ENCODE measurements at places on chromosomes 12 and 14. TPM values are rescaled to one million over a fixed set of nuclear protein-coding genes. Genes with fewer than 3 reads are reported as not detected.

C14orf132 gene
- 3.7 TPM for total RNA-seq

CBLN3 gene
- total RNA-seq, result 3.4 TPM

MIPOL1 gene
- total RNA-seq, result 43.4 TPM

INF2 gene
- total RNA-seq, result 42.8 TPM

PLEKHG7 gene
- not detected for total RNA-seq

RBP5 gene
- not detected for total RNA-seq

DNA sequence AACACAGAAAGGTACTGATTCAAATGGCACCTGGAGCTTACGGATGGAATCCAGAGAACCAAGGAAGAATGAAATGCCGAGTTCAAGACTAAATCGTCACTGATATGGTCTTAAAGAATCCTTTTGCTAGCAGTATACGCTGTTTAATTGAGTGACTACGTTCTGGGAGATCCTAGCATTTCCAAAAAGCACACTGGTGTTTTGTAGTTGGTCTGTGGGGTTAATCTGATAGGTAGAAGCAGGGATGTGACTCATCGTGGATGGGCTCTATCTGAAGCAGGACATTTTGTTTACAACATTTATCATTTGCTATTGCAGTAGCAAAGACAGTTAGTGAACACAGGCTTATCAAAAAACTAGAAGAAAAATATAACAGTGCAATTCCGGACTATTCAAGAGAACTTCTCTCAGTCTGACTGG lies 169.2 kb upstream of the HMGA2 start:
- H3K4me1 ChIP-seq, result no peaks in the 10 kb centered on the region
- no peaks in the 10 kb centered on the region for H3K36me3 ChIP-seq
- no peak overlapping the region for H3K4me3 ChIP-seq
- H3K27ac ChIP-seq, result no peak overlapping the region
- DNase-seq, result no peak

DNA sequence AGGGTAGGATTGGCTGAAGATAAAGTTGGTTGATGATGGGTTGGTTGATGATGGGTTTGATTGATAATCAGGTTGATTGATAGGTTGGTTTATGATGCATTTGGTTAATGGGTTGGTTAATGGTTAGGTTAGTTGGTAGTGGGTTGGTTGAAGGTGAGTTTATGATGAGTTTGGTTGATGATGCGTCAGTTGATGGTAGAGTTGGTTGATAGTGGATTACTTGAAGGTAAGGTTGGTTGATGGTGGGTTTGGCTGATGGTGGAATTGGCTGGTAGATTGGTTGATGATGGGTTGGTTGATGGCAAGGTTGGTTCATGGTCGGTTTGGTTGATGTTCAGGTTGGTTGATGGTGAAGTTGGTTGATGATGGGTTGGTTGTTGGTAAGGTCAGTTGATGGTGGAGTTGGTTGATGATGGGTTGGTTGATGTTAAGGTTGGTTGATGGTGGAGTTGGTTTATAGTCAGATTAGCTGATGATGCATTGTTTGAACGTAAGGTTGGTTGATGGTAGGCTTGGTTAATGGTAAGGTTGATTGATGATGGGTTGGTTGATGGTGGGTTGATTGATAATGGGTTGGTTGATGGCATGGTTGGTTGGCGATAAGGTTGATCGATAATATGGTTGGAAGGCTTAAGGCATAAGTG lies 146.4 kb downstream of the ADGRD1 start:
- H3K36me3 ChIP-seq, result no peaks in the 10 kb centered on the region
- H3K4me1 ChIP-seq, result no peaks in the 10 kb centered on the region
- no peaks in the 10 kb centered on the region for H3K27me3 ChIP-seq
- H3K27ac ChIP-seq, result no peak overlapping the region

GRCh38 chr12:116101991-116102390 lies 175.5 kb downstream of the MED13L start:
- H3K4me1 ChIP-seq, result no peaks in the 10 kb centered on the region
- no peaks in the 10 kb centered on the region for H3K36me3 ChIP-seq
- no peaks in the 10 kb centered on the region for H3K27me3 ChIP-seq
- no peak for DNase-seq

DNA sequence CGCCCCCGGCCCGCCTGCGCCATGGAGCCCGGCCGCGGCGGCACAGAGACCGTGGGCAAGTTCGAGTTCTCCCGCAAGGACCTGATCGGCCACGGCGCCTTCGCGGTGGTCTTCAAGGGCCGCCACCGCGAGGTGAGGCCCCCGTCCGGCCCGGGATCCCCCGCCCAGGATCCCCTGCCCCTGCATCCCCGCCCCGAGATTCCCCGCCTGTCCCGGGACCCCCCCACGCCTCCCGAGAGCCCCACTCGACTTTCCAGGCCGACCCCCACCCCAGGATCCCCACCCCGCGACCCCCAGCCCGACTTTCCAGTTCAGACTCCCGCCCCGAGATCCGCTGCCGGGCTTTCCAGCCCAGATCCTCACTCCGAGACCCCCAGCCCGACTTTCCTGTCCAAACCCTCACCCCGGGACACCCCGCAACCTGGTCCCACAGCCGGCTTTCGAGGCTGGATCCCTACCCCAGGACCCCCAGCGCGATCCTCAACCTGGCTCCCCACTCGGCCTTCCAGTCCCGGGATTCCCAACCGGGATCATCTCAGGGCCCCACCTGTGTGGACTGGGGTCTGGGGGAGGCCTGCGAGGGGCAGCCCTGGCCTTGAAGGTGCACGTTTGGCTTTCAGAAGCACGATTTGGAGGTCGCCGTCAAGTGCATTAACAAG lies 688 bp downstream of the ULK1 start:
- peak overlapping the region; percentile 89 for H3K27ac ChIP-seq
- peak overlapping the region; percentile 60 for H3K4me3 ChIP-seq
- H3K27me3 ChIP-seq, result no peaks in the 10 kb centered on the region

GRCh38 chr14:56100556-56100955 lies 17.7 kb upstream of the PELI2 start:
- no peak overlapping the region for H3K4me3 ChIP-seq
- no peaks in the 10 kb centered on the region for H3K4me1 ChIP-seq
- DNase-seq, result no peak
- no peak overlapping the region for H3K27ac ChIP-seq

DNA sequence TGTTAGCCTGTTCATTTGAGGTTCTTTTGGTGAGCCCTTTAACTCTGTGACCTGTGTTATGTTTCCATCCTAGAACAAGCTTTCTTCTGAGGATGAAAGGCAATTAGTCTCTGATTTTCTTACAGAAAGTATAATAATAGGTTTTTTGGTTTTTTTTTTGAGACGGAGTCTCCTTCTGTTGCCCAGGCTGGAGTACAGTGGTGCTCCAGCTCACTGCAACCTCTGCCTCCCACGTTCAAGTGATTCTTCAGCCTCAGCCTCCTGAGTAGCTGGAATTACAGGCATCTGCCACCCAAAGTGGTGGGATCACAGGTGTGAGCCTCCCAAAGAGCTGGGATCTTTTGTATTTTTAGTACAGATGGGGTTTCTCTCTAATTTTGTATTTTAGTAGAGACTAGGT lies 52.7 kb upstream of the SYNE2 start:
- no peak for DNase-seq
- no peak overlapping the region for H3K27ac ChIP-seq
- H3K4me3 ChIP-seq, result no peak overlapping the region
- no peaks in the 10 kb centered on the region for H3K36me3 ChIP-seq

- no peaks in the 10 kb centered on the region for H3K36me3 ChIP-seq
- no peak overlapping the region for H3K4me3 ChIP-seq
- no peak overlapping the region for H3K27ac ChIP-seq
These were observed 900 bp upstream of the MTERF2 start for GRCh38 chr12:106987846-106988245.

DNA sequence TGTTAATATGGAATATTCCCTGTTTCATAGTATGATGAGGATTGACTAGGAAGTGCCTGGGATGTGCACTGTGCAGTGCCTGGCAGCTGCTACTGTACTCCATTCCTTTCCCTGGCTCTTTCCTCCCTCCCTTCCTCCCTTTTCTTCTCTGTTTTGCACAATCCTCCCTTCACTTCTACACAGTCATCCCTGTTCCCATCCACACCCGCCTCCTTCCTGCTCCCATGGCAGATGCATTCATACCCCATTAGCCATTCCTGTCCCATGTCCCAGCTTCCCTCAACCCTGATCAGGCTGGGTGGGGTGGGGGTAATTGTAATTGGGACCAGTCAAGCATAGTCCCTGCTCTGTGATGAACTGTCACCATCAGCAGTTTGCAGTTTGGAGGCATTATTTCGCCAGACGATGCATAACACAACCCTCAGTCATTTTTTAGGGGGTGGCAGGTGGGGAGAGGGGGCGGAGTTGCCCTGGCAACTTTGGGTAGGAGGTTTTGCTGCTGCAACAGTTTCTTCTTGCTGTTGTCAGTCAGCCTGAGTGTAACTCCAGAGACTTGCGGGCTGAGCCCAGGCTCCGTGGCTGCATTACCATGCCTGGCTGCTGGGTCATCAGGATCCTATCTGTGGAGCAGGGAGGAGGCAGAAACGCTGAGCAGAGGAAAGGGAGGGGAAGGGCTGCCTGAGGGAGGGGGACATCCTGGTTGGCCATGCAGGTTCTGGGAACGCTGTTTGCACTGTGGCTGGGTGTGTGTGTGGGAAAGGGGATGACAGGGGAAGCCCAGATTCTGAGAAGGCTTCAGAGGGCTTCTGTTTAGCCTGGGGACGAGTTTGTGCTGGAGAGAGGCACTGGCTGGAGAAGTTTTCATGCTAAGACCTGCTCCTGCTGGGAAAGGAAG lies 4.1 kb upstream of the KRT84 start:
- H3K27me3 ChIP-seq, result no peaks in the 10 kb centered on the region
- H3K27ac ChIP-seq, result no peak overlapping the region
- no peak for DNase-seq
- no peaks in the 10 kb centered on the region for H3K36me3 ChIP-seq
- no peak overlapping the region for H3K4me3 ChIP-seq

GRCh38 chr14:56666716-56667115 lies 87.1 kb downstream of the TMEM260 start:
- H3K4me3 ChIP-seq, result no peak overlapping the region
- H3K27me3 ChIP-seq, result no peaks in the 10 kb centered on the region
- no peaks in the 10 kb centered on the region for H3K4me1 ChIP-seq
- no peak for DNase-seq
- no peaks in the 10 kb centered on the region for H3K36me3 ChIP-seq

GRCh38 chr12:48119834-48120195 lies 651 bp downstream of the PFKM start:
- H3K27me3 ChIP-seq, result no peaks in the 10 kb centered on the region
- H3K4me3 ChIP-seq, result peak overlapping the region; percentile 76
- H3K36me3 ChIP-seq, result no peaks in the 10 kb centered on the region
- H3K27ac ChIP-seq, result no peak overlapping the region
- DNase-seq, result no peak

DNA sequence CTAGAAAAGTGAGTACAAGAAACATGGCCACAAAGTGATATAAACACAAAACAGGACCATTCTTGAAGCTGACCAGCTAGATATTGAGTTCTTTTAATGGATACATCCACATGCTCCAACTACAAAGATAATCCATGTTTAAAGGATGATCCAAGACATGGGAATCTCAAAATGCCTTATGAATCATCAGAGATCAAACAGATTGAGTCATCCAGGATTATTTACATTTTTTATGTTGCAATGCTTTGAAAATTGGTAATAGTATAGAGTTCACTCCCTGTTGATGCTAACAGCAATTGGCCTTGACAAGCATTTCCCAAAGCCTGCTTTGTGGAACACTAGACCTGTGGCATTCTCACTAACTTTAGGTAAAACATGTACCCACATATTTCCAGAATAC lies 293.0 kb upstream of the TBX3 start:
- H3K36me3 ChIP-seq, result no peaks in the 10 kb centered on the region
- H3K4me3 ChIP-seq, result no peak overlapping the region
- H3K27ac ChIP-seq, result no peak overlapping the region
- H3K4me1 ChIP-seq, result no peaks in the 10 kb centered on the region
- no peak for DNase-seq
- H3K27me3 ChIP-seq, result no peaks in the 10 kb centered on the region

GRCh38 chr14:68653108-68653507 lies 139.8 kb downstream of the ZFP36L1 start:
- H3K4me3 ChIP-seq, result no peak overlapping the region
- H3K36me3 ChIP-seq, result no peaks in the 10 kb centered on the region
- peaks cover 15% of the 10 kb centered on the region for H3K4me1 ChIP-seq

GRCh38 chr12:130703733-130704375 lies 12.2 kb downstream of the RIMBP2 start:
- H3K36me3 ChIP-seq, result no peaks in the 10 kb centered on the region
- H3K4me3 ChIP-seq, result no peak overlapping the region
- no peaks in the 10 kb centered on the region for H3K27me3 ChIP-seq
- no peak for DNase-seq

GRCh38 chr12:112942572-112942971 lies 4.3 kb downstream of the OAS3 start:
- no peak for DNase-seq
- H3K4me3 ChIP-seq, result no peak overlapping the region
- no peak overlapping the region for H3K27ac ChIP-seq
- H3K27me3 ChIP-seq, result no peaks in the 10 kb centered on the region
- H3K4me1 ChIP-seq, result peaks cover 11% of the 10 kb centered on the region

DNA sequence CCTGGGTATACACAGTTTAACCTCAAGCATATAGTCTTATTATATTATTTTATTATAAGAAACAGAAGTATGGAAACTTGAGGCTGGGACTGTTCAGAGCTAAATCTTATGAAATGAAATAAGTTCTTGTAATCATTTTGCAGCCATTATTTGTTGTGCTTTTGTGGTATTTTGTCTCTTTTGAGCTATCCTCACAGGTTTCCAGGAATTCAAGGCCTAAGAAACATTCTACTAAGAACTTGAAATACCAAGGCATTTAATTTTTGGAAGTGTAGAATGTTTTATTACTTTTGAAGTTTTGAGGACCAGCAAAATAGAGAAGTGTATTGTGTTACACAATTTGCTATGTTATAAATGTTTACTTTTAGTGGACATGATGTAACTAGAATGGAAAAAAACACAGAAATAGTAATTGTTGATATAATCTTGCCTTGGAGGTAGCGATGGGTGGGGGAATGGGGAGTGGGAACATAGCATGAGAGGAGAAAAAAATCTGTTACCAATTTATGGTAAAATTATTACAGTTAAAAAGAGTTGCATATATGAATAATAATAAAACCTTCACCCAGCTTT lies 81.7 kb downstream of the CRADD start:
- no peak overlapping the region for H3K27ac ChIP-seq
- no peak overlapping the region for H3K4me3 ChIP-seq
- no peak for DNase-seq
- H3K36me3 ChIP-seq, result no peaks in the 10 kb centered on the region
- H3K4me1 ChIP-seq, result no peaks in the 10 kb centered on the region

- H3K4me1 ChIP-seq, result no peaks in the 10 kb centered on the region
- H3K36me3 ChIP-seq, result no peaks in the 10 kb centered on the region
- H3K27me3 ChIP-seq, result no peaks in the 10 kb centered on the region
- no peak overlapping the region for H3K27ac ChIP-seq
- no peak for DNase-seq
These were observed 279.3 kb upstream of the PDE3A start for GRCh38 chr12:20089077-20089476.

DNA sequence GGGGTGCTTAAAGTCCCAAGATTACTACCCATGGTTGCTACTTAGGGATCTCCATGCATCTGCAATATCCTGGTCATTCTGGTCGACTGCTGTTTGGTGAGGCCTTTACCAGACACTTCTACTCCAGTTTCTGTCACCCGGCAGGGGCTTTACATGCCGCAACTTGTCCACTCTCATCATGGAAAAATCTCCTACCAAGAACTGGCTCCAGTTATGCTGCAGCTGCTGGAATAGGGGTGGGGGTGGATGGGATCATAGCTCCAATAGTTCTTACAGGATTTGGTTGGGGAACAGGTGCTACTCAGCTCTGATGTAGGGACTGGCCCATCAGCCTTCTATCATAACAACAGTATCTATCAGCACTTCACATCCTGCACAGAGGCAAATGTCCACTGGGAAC lies 51.6 kb downstream of the SPTB start:
- H3K4me1 ChIP-seq, result peaks cover 6% of the 10 kb centered on the region
- H3K4me3 ChIP-seq, result no peak overlapping the region
- no peak for DNase-seq
- H3K36me3 ChIP-seq, result no peaks in the 10 kb centered on the region
- H3K27me3 ChIP-seq, result no peaks in the 10 kb centered on the region
- no peak overlapping the region for H3K27ac ChIP-seq

Data from thyroid gland (tissue), 4 donors.